AG04449 (cell line): ENCODE measurements at places on chromosomes 3 and 15.
A peak's percentile ranks its signal among the peaks of the same experiment; 100 is the strongest.

- no peak for DNase-seq
Measured at GRCh38 chr3:155871746-155872158, 1.3 kb downstream of the GMPS start.

- DNase-seq = no peak
Measured at GRCh38 chr3:150411976-150412375, 3.9 kb downstream of the TSC22D2 start.

DNA sequence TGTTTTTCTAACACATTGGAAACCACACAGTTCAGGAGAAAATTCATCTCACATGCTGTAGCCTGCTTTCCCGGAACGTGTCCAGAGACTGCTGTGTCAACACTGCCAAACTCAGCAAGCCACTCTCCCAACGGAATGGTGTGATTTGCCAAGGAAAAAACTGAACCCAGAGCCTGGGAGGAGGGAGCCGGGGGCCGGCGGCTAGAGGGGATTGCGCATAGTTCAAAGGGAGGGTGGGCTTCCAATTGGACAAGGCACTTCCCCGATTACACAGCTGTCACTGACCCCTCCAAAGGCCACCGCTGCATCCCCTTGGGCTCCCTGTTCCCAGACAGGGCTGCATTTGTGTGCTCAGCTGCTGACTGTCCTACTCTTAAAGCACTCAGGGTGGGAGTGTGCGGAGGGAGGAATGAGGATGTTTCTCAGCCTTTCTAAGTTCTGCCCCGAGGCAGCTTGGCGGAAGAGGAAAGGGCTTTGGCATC lies 256.2 kb downstream of the ZNF621 start:
- no peak for DNase-seq

DNA sequence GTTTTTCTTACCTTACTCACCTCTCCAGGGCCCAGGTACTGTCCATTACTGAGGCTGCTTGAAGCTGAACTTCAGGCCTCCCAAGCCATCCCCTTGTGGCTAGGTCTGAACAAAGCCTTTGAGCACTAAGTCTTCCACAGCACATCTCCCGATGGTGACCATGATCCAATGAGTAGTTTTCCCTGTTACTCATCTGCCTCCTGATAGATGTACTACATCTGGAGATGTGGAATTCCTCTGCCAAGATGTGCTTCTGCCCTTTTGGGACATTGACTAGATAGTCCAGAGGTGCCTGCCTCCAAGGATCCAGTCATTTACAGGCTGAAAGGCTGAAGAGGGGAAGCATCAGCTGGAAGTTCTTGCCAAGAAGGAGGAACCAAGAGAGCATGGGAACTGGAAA lies 28.9 kb upstream of the SLC35G2 start:
- no peak for DNase-seq

- no peak for DNase-seq
Measured at GRCh38 chr3:183953471-183954070, 64.1 kb downstream of the ABCC5 start.

GRCh38 chr3:72085036-72085435 lies 300.1 kb upstream of the PROK2 start:
- no peak for DNase-seq

DNA sequence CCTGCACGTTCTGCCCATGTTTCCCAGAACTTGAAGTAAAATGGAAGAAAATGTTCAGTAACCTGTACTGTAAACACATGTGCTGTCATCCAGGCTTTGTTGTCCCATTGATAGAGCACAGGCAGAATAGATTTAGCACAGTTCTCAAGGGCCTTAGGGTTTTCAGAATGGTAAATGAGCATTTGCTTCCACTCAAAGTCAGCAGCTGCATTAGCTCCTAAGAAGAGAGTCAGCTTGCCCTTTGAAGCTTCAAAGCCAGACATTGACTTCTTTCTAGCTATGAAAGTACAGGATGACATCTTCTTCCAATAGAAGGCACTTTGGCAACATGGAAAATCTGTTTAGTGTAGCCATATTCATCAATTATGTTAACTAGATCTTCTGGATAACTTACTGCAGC lies 76.2 kb upstream of the TMEM108 start:
- DNase-seq = no peak

GRCh38 chr3:17207019-17207418 lies 322.3 kb downstream of the PLCL2 start:
- no peak for DNase-seq

DNA sequence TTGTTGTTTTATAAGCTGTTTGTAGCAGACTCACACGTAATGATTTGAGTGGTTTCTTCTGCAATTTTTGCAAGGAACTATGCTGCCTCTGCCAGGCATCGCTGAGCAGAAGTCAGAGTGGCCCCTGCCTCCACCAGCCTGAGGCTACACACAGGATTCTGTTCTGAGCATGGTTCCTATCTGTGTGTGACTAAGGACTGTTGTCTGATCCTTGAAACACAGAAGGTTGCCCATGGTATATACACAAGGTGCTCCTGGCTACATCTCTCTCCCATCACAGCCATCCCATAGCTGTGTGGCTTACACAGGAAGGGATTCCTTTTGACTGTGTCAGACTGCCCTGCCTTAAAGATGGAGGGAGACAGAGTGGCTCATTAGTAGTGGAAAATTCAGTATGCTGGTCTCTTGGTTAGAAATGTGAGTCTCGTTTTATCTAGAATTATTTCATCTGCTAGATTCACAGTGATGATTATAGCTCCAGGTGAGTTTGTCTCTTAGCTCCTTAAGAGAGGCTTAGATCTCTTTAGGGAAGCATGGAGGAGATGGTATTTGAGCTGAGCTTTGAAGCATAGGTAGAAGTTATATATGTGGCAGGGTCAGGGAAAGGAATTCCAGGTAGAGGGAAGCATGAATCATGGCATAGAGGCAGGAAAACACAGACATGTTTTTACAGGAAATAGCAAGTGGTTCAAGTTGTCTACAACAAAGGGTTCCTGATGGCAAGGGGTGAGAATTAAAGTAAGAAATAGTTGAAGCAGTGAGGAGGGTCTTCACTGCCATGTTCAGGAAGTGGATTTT lies 37.5 kb downstream of the SNAPC5 start:
- DNase-seq = no peak

DNA sequence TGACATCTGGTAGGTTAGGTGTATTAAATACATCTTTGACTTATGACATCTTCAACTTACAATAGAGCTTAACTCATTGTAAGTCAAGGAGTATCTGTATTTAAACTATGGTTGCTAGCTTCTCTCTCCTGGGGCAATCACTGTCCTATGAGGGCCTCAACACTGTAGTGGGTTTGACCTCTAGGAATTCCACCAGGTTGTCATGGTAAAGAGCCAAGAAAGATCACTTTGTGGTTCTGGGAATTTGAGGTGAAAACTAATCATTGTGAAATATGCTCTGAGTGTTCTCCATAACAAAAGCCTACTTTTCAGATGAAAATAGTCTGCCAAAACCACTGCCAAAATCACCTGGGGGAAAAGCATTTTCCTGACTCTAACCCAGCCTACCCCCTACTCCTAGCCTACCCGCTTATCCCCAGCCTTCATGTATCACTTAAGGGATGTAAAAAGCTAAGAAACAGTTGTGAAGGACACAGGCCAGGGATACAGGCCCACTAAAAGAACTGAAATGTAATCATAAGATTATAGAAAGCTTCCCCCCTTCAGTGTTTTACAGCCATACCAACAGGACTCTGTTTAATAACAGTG lies 723.8 kb downstream of the MECOM start:
- DNase-seq = no peak

DNA sequence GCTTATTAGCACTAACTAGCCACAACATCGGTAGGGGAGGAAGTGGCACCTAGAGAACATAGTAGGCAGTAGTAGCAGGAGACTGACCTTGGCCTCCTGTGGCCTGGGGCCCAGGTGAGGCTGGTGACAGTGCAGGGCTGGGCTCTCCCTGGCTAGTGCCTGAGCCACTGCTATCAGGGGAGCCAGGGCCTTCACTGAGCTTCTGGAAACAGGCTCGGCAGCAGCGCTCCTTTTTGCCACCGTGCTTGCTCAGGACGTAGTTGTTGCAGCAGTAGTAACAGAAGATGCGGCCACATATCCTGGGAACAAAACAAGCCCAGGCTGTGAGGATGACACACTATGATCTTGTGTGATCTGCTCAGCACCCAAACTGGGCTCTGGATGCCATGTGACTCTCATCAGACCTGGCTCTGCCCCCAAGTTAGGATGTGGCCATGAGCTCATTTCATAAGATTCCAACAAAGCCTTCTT lies 15.1 kb downstream of the CXCR6 start:
- no peak for DNase-seq

- DNase-seq = no peak
Measured at GRCh38 chr15:27448986-27449385, 478.0 kb downstream of the GABRG3 start.

DNA sequence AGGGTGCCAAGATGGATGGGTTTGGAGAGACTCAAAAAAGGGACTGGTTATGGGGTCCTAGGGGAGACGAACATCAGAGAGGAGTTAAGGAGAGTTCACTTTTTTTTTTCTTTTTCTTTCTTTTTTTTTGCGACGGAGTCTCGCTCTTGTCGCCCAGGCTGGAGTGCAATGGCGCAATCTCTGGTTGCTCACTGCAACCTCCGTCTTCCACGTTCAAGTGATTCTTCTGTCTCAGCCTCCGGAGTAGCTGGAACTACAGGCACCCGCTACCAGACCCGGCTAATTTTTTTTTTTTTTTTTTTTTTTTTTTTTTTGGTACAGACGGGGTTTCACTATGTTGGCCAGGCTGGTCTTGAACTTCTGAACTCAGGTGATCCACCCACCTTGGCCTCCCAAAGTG lies 1.2 kb downstream of the SPINT1 start:
- no peak for DNase-seq

- DNase-seq = no peak
Measured at GRCh38 chr3:71645140-71645539, 61.6 kb upstream of the FOXP1 start.

DNA sequence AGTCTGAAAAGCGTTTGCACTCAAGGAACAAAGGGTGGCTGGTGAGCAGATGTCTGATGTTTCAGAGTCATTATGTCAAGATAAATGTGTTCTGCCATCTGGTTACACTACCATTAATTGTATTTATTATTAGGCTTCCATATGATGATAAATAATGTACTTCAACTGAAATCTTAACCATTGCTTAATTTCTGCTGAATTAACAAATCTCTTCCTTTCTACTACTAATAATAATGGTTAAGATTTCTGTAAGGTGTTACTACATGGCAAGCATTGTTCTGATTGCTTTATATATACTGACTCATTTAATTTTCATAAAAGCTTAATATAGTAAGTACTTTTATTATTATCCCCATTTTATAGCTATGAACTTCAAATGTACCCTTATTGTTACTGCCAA lies 68.4 kb upstream of the GALNT15 start:
- DNase-seq = no peak

DNA sequence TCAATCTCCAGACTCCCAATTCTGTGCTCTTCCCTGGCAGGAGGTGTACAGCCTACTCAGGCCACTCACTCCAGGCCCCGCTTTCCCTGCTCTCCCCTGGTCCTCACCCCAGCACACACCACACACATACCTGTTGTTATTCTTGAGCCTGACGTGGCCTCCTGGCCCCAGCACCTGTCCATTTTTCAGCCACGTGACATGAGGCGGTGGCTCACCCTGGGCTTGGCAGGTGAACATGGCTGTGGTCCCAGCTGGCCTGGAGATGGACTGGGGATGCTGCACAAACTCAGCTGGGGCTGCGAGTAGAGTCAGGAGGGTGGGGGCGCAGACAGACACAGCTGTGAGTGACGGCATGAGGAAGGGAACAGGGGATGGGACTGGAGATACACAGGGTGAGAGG lies 27.3 kb downstream of the RNU5B-1 start:
- DNase-seq = no peak

- no peak for DNase-seq
Measured at GRCh38 chr3:120753810-120754209, 11.3 kb downstream of the GTF2E1 start.

- no peak for DNase-seq
Measured at GRCh38 chr3:58116161-58116955, 94.4 kb downstream of the DNASE1L3 start.

DNA sequence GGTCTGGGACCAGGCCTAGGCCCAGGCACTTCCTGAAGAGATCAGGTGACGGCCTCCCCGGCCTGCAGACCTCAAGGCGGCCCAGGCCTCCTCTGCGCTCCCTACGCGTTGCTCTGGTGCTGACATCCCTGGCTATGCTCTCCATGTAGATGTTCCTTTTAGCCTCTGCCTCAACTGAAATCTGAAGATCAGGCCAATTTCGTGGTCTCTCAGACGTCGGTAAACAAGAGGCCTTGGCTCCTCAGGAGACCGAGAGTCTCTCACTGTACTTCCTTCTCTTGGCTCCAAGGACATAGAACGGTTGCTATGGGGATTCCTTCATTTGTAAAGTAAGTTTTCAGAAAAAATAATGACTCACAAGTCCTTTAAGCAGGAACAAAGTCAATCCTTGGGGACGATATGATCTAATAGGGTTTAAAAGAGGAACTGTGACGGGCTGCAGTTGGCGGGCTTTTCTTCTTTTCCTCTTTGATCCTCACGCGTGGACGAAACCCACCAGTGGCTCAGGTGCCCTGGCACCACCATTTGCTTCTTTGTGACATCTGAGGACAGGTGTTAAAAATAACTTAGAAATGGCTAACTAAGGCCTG lies 55.6 kb upstream of the CGNL1 start:
- no peak for DNase-seq

DNA sequence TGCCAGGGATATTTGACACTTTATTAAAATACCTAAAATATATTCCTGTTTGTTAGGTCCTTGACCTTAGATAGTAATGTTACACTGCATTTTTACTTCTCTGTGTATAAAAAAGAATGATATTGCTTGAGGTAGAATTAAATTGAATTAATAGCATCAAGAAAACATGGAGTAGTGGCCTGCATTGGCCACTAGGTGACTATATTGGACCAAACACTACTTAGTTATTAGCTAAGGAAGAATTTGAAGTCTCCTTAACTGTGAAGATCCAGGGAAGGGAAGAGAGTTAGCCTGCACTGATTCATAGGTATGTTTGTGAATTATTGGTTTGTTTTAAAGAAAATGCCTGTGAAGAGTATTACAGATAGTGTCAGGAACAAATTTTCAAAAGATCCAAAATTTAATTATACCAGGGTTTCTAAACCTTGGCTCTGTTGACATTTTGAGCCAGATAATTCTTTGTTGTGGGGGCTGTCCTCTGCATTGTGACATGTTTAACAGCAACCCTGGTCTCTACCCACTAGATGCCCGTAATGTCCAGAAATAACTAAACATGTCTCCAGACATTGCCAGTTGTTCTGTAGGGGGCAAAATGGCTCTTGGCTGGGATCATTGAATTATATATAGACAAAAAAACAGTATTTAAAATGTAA lies 103.6 kb upstream of the THSD4 start:
- DNase-seq = peak; percentile 41
